ENCODE measurements at places on chromosomes 12 and 14.

DNA sequence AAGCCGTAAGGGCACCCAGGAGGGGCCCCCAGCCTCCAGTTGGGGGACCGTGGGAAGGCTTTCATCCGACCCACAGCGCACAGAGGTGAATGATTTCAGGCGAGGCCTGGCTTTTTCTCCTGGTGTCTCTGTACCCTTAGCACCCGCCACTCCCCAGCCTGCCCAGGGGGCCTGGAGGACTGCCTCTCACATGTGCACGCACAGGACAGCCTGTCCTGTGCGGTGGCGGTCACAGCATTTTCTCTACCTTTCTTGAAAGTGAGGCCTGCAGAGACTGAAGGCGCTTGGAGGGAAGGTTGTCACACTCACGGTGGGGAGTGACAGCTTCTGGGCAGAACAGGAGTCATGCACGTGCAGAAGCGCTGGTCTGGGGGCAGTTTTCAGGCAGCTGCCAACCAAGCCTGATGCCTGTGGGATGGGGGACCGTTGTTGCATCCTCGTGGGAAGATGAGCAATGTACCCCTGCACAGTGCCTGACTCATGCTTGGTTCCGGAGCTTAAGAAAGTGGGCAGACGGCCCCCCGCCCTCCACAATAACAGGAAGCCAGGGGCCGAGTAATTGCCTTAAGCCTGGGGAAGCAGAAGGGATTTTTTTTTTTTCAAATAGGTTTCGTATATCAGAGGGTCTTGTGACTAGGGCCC is 148.1 kb downstream of the TSPAN9 start:
- no peak for DNase-seq

DNA sequence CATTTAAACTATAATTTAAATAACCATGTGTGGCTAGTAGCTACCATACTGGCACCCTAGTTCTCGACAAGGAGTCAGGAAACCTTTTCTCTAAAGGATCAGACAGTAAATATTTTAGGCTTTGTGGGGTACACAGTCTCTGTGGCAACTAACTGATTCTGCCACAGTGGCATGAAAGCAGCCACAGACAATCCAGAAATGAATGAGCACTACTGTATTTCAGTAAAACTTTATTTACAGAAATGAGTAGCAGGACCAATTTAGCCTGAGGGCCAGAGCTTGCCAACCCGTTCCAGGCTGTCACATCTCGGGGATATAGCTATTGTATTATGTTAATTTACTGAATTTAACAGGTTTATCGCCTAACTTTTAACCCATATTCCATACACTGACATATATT is 278.7 kb downstream of the ITPR2 start:
- no peak for DNase-seq

DNA sequence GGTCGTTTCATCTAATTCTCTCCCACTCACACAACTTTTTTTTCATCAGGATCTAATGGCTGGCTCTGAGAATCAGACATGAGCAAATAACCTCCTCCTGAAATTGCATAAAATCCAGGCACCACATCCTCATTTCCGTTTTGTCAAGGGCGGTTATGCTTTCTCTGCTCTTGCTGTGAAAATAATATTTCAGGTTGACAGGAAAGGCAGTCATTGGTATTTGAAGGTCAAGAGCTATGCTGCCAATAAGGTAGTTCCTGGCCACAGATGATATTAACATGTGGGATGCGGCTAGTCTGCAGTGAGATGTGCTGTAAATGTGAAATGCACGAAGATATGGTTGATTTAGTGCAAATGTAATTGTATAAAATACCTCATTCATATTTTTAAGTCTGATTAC is 870.2 kb upstream of the TMEM132C start:
- DNase-seq = no peak

- no peak for DNase-seq
Observed at GRCh38 chr14:39860596-39861228, 428.5 kb upstream of the FBXO33 start.

GRCh38 chr12:122423258-122424165 is 1.0 kb upstream of the CLIP1 start:
- DNase-seq = no peak

DNA sequence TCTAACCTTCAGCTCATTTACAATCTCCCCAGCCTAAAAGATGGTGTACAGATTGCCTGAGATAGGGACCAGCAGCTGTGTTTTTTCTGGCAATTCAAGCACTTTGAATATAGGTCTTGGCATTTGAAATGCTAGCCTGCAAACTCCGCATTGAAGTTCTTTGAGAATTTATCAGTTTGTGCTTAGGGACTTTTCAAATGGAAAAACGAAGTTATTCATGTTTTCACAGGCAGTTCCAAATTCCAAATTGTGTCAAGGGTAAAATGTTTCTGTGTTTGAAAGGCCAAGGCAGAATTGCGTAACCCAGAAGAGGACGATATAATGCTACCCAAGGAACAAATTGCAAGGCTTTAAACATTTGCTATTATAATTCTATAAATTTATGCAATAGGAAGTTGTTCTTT is 168.9 kb upstream of the RASSF8 start:
- no peak for DNase-seq

- DNase-seq = no peak
Observed at GRCh38 chr14:94387051-94388026, 1.1 kb downstream of the SERPINA1 start.

DNA sequence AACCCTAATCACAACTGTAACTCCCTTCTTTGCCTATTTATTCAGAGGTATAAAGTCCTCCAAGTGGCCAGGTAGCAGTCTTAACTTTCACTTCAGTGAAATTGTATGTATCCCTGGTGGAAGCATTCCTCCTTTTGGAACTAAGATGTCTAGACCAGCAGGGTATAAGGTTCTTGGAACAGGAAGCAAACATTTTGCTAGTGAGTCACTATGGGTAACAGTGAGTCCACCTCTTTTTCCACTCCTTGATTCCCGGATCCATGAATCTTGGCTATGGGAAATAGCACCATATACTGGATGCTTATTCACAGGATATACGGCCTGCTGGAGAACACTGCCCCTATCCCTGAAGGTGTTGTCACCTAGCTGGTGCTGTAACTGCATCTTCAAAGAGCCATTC is 80.2 kb downstream of the KCNA5 start:
- no peak for DNase-seq

DNA sequence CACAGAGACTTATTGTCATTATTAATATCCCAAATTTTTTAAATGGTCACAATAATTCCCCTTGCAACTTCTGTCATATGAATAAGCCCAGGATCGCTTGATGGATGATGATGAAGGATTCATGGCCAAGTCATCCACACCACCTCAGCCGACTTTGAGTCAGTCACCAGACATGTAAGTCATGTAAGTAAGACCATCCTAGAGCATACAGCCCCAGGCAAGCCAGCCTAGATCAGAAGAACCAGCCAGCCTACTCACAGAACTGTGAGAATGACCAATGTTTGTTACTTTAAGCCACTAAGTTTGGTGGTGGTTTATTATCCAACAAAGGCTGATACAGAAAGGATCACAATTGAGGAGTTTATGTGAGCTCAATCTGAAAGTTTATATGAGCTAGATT is 341.8 kb downstream of the NRXN3 start:
- no peak for DNase-seq

DNA sequence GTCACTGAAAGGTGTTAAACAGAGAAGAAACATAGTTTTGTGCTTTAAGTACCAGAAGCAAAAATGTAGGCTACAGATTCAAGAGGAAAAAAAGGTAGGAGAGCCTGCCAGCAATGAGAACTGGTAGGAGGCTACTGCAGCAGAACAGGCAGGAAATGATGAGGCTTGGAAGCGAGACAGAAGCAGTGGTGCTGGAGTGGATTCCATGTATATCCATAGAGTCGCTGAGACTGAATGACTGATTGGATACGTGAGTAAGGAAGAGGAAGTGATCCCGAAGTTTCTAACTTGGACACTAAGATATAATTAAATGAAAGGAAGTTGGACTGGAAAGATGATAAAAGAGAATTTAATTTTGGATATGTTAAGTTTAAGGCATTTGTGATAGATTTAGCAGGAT is 45.0 kb upstream of the CCDC91 start:
- DNase-seq = no peak

- DNase-seq = no peak
Observed at GRCh38 chr14:54498579-54498978, 9.8 kb upstream of the GMFB start.

DNA sequence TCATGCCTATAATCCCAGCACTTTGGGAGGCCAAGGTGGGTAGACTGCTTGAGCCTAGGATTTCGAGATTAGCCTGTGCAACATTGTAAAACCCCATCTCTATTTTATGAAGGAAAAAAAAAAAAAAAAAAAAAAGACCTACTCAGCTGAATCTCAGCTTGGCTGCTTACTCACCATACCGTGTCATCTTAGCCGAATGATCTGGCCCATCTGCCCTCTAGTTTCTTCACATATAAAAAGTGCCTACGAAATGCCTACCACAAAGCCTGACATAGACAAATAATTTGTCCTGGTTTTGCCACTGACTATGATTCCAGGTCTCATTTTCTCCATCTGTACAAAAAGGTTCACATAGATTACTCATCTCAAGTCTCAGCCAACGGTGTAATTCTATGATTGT is 10.1 kb downstream of the DIABLO start:
- no peak for DNase-seq

- DNase-seq = no peak
Observed at GRCh38 chr14:21428930-21429329, 27.0 kb downstream of the CHD8 start.

GRCh38 chr14:33206981-33207380 is 268.3 kb downstream of the NPAS3 start:
- no peak for DNase-seq

- peak; percentile 69 for DNase-seq
Observed at GRCh38 chr14:23121361-23121771, 2.3 kb upstream of the CEBPE start.

GRCh38 chr14:53742233-53742620 is 214.4 kb downstream of the BMP4 start:
- no peak for DNase-seq

DNA sequence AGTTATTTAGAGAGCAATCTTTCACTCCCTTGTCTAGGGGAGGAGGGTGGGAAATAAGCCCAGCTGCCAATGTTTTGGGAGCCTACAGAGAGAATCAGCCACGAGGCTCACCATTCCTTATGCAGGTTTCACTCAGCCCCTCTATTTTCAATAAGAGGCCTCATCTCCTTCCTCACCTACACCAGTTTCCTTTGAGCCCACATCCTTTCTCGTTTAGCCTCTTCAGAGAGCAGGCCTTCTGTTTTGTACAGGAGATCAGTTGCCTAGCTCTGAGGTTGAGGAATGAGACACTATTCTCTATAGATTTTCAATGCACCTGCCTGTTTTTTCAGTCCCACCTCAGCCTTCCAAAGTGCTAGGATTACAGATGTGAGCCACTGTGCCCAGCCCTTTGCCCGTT is 17.9 kb downstream of the SNAPC1 start:
- DNase-seq = no peak

DNA sequence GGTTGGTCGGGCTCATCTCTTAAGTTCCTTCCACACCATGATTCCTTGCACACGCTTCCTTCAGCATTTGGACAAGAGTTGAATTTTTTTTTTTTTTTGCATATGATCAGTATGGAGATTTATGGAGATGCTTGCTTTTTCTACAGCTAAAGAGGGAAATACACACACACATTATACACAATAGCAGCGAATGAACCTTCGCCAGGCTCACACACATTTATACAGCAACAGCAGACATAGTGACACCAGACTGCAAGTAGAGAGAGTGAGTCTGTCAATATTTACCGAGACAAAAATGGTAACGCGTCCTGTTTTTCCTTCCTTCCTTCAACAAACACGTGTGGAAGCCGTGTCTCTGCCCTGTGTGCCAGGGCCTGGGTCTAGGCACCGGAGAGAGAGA is 897.9 kb downstream of the BCL11B start:
- no peak for DNase-seq

- peak; percentile 69 for DNase-seq
Observed at GRCh38 chr12:24045816-24046257, 96.4 kb upstream of the SOX5 start.

- no peak for DNase-seq
Observed at GRCh38 chr14:31286456-31287293, 79.1 kb upstream of the HECTD1 start.

- no peak for DNase-seq
Observed at GRCh38 chr12:20077618-20078017, 290.7 kb upstream of the PDE3A start.

- DNase-seq = no peak
Observed at GRCh38 chr14:86799244-86799647, 1193.7 kb downstream of the GALC start.

- DNase-seq = no peak
Observed at GRCh38 chr14:101708853-101709532, 52.5 kb upstream of the PPP2R5C start.

- DNase-seq = peak; percentile 70
Observed at GRCh38 chr14:26841920-26842741, 244.3 kb upstream of the NOVA1 start.

GRCh38 chr14:24948261-24948847 is 101.6 kb downstream of the STXBP6 start:
- DNase-seq = no peak

DNA sequence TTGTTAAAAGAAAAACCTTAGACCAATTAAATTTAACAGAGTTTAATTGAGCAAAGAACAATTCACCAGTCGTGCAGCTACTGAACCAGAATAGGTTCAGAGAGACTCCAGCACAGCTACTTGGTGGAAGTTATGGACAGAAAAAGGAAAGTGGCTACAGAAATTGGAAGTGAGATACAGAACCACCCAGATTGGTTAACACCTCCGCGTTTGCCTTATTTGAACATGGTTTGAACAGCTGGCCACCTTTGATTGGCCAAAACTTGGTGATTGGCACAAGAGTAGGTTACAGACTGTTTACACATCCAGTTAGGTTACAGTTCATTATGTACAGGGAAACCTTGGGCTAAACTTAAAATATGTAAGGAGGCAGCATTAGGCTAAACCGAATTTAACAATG is 54.9 kb downstream of the SRGAP1 start:
- DNase-seq = no peak

DNA sequence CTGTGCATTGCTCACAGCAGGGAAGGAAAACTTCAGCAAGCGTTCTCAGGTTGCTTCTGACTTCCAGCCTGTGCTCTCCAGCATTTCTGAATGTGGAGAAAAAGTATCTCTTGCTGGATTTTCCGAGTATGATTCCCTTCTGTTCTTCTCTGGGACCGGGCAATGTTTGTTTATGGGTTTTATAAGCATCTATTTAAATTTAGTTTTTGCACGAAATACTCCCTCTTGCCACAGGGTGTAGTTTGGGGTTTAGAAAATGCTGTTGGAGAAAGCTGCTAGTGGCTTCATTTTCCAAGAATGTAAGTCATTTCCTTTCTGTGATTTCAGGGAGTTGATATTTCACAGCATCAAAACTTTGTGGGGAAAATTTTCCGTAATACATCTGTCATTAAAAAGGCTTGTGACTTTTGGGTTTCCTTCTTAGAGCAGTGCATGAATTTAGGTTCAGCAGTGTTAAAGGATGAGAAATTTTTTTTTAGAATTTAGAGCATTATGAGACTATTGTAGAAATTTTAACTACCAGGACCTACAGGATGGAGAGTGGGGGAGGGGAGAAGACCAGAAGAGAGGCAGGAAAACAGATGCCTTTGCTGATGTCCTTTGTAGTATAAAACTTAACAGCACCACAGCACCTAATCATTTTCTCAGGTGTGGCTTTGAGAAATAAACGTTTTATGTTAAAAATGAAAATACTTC is 1.5 kb downstream of the FRMD6 start:
- DNase-seq = no peak

All from tibial artery (tissue), 4 donors.